ENCODE measurements at places on chromosomes 13 and 19.

DNA sequence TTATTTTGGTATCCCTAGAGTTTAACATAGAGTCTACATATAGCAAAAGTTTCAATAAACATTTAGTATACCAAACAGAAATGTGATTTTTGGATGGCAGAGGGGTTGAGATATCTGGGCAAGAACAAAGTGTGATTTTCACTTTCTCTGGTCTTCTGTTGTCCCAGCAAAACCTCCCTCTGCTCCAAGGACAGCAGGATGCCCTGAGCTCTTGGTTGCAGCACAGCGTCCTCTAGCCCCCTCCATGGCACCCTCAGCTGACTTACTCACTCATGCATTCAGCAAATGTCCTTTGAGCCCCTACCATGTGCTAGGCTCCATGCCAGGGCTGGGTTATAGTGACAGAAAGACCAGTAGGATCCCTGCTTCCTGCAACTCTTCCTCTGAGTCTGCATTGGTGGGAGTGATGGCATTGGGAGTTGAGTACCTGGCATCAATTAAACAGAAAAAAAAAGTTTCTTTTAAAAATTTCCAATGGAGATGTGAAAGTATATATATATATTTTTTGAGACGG lies 104.8 kb upstream of the UBL3 start:
- no peak for DNase-seq

DNA sequence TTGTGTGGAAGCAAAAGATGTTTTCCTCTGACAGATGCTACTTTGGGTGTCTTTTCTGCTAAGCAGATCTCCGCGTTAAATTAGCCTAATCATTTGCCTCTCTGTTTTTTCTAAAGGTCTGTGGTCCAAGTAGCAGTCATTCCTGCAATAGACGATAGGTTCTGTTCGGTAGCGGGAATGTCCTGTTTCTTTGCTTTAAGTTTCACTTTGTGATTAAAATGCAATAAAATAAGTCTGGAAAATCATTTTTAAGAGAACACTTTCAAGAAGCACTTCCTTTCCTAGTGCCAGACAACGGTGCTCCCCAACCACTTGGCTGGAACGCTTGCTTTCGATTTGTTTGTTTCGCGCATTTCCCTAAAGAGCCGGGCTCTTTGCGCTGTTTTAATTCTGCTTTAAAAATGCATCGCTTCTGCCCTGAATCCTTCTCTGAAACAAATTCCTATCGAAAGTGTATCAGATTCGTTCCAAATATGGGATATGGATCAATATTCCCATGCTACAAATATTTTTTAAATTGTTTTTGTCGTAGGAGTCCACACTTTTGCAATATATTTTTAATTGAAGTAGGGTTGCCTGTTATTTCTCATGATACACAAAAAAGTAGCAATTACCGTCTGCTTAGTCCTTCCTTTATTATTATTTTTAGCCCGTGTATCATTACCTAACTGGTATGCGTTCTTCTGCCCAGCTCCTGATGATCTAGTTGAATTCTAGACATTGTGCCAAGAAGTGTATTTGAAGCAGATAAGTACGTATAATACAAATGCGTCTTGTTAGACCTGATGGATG lies 14.2 kb downstream of the ZIC2 start:
- DNase-seq = no peak

GRCh38 chr19:16259385-16260159 lies 61.9 kb downstream of the AP1M1 start:
- DNase-seq = no peak

GRCh38 chr13:100212904-100213553 lies 124.1 kb downstream of the PCCA start:
- DNase-seq = no peak

GRCh38 chr19:2303211-2303798 lies 4.6 kb downstream of the LINGO3 start:
- DNase-seq = no peak

DNA sequence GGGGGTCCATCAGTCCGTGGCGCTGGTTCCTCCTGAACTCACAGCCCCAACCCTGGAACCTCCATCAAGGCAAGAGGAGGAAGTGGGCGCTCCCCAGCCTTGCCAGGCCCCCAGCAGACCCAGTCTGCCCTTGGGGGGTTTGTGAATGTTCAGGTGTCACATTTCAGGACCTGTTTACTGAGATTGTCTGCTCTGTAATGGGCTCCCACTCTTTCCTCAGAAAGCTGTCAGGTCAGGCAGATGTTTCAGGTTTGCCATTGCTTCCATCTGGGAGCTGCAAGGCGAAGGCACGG lies 29.4 kb downstream of the TSSK6 start:
- no peak for DNase-seq

DNA sequence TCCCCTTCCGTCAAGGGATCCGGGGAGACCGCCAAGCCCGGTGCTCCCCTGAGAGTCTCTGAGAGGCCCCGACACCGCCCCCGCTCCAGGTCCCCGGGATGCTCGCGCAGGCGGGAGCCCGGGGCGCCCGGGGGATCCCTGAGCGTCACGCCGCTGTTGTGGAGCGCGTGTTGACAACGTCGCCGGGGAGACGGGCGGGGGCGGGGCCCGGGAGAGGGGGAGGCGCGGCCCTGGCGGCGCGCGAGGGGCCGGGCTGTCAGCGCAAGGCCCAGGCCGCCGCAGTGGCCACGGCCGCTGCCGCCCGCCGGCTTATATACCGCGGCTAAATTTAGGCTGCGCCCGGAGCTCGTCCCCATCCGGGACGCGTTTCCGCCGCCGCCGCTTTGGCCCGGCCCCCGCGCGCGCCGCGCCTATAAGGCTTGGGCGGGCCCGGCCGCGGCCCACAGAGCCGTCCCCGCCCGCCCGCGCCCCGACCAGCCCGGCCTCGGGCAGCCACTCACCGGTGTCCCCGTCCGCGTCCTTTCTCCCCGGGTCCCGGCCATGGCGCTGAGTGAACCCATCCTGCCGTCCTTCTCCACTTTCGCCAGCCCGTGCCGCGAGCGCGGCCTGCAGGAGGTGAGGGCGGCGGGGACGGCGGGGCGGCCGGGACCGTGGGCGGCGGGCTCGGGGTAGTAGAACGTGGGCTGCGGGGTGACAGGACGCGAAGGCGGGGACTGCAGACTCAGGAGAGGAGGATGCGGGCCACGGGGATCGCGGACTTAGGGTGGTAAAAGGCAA lies at the start of gene KLF2:
Gene KLF2, plus strand, starts transcription at position 443 of the 777 bp plus-strand sequence. Its CDS starts 98 bp downstream, at position 541.
- DNase-seq = peak; percentile 84

DNA sequence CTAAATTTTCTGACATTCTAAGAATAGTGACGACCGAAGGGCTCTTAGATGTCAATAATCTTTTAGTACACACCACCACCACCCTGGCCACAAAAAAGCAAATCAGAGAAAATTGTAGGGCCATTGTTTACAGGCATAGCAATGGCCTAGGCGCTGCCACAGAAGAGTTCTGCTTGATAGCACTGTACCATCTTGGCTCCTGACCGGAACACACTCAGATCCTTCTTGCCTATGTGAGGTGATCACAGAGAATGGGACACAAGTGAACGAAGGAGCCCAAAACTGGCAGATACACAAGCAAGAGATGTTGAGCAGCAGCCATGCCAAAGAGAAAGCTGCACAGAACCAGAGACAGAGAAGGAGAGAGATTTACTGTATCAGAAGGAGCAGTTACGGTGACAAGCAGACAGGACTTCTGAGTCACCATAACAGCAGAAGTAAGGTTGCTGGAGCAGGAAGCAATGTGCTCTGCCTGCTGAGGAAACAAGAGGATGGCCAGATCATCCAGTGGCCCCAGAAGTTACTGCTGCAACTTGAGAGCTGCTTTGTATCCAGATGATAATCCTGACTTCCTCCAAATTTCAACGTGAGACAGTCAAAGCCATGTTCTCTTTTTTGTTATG lies 105.2 kb downstream of the SLITRK6 start:
- DNase-seq = no peak

- no peak for DNase-seq
Measured at GRCh38 chr19:4794971-4795370, 3.4 kb downstream of the FEM1A start.

GRCh38 chr13:32446773-32447465 lies 19.0 kb upstream of the N4BP2L1 start:
- no peak for DNase-seq

- DNase-seq = no peak
Measured at GRCh38 chr13:21625366-21625765, 21.4 kb upstream of the MICU2 start.

DNA sequence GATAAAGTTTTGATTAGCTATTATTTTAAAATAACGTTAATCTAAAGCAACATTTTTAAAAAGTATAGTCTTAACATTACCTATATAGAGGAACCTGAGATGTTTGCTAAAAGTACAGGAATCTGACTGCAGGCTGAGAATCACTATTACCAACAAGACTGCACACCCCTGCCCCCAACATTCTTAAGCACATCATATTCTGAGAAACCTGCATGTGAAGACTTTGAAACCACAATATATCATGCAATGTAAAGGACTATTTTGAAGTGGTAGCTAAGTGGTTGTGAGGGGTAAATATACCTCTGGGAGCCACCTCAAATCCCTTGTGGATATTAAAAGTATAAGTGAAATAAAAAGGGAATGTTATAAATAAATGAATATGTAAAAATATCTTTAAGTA lies 119.0 kb upstream of the KLF12 start:
- DNase-seq = no peak

- no peak for DNase-seq
Measured at GRCh38 chr13:99926014-99926731, 45.4 kb downstream of the ZIC5 start.

GRCh38 chr19:27966390-27966816 lies 1246.5 kb downstream of the UQCRFS1 start:
- DNase-seq = no peak

DNA sequence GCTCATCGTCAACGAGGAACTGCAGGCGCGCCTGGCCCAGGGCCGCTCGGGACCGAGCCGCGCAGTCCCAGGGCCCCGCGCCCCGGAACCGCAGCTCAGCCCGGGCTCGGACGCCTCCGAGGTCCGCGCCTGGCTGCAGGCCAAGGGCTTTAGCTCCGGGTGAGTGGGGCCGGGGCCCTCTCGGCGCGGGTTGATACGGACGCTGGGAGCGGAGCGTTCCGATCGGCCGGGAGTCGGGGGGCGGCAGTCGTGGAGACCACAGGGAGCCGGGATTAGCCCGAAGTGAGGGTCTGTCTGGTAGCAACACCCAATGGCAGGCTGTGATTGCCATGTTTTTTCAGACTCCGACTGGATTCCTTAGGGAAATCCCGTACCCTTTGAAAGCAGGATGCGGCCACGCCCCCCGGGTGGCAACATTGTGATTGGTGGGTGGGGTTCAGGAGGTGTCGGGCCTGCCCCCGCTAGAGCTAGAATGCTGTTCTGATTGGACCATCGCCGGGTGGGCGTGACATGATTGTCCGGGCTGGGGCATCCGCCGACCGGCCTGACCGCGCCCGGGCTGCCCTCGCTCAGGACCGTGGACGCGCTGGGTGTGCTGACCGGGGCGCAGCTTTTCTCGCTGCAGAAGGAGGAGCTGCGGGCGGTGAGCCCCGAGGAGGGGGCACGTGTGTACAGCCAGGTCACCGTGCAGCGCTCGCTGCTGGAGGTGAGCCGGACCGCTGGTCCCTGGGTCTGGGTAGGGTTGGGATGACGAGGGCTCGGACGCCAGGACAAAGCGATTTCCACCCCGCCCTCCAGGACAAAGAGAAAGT lies 11.3 kb downstream of the EPS8L1 start:
- peak; percentile 99 for DNase-seq

DNA sequence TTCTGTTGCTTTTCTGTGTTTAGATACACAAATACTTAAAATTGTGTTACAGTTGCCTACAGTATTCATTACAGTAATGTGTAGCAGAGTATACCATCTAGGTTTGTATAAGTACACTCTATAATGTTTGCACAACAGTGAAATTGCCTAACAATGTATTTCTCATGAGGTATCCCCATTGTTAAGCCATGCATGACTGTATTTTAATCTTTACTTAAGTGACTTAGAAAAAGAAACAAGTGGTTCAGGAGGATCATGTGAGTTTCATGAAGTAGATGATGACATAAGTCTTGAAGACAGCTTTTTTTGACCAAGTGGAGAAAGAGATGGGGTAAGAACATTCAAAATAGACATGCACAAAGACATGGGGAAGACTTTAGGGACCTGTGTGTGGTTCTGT lies 8.4 kb upstream of the KCTD4 start:
- DNase-seq = no peak

DNA sequence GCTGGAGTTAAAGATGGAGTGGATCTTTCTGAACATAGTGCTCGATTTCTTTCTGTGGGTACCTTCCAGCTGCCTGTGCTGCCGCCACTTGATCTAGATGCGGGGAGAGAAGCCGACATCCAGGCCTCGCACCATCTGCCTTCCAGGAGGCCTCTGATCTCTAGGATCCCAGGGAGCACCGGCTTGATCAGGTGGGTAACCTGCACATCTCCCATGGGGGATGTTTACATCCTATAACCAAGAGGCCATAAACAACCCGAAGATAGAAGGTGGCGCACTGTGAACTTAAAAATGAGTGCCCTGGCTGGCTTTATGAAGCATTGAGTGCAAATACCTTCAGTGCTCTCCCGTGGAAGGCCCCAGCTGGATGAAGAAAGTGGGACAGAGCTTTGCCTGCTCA lies at the start of gene C13orf42:
Gene C13orf42, minus strand, starts transcription at position 101 of the 400 bp plus-strand sequence. Its CDS starts 65 bp downstream, at position 36.
- DNase-seq = no peak

GRCh38 chr13:77565635-77566034 lies 30.1 kb downstream of the SCEL start:
- no peak for DNase-seq

DNA sequence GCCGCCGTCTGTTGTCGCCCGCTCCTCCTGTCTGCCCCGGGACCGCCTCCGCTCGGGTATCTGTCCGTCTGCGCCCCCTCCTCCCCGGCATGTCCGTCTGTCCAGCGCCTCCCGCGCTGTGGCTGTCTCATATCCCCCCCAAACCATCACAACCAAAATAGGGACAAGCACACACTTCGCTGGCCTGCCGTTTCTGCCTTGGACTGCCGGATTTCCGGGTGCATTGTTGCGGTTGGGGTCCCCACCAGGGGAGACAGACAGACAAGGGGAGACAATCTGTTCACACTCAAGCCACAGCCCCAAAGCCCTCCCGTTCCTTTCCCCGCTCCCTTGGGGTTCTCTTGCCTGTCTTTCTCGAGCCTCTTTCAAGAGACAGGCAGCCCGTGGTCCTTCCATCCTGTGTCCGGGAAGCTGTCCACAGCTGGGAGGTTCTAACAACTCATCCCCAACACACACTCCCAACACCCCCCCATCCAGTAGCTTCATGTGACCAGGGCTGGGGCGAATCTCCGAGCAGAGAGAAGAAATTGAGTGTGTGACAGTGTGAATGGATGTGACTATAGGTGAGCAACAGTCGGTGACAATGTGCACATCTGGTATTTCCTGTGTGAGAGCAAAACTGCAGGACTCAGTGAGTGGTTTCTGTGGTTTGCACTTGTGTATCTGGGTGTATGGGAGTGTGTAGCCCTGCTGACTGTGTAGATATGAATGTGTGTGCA lies 16.5 kb upstream of the FOSB start:
- no peak for DNase-seq

- DNase-seq = no peak
Measured at GRCh38 chr13:39259371-39260140, 221.3 kb downstream of the NHLRC3 start.

DNA sequence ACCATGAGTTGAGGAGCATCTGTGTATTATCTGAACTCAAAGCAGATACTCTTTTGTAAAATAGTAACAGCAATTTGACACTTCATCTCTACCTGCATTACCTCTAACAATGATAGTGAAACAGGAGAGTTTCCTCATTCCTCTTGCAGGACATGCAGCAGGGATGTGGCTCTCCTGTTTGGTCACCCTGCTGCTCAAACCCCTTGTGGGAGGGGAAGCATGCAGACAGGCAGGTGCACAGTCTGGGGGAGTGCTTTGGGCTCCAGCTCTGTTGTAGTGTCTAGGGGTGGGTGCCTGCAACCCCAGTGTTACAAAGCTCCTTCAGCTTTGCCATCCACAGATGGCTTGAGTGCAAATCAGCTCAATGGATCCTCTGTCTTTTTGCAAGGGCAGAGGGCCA lies 827.6 kb downstream of the DACH1 start:
- no peak for DNase-seq
